CD4-positive, alpha-beta T cell treated with Interleukin-15 for 4 hours (primary cell): ENCODE measurements at places on chromosomes 3 and 15.

GRCh38 chr15:50049871-50050270 lies 69.2 kb downstream of the ATP8B4 start:
- no peak for DNase-seq

GRCh38 chr3:33544126-33544525 lies 103.9 kb upstream of the UBP1 start:
- no peak for DNase-seq

GRCh38 chr15:80154336-80154735 lies 1.5 kb downstream of the FAH start:
- DNase-seq, result no peak

GRCh38 chr15:63088533-63089245 lies 33.0 kb upstream of the LACTB start:
- no peak for DNase-seq

- peak; percentile 67 for DNase-seq
These were observed 4.6 kb downstream of the BCL6 start for GRCh38 chr3:187740421-187741399.

- no peak for DNase-seq
These were observed 213.0 kb downstream of the PTPRG start for GRCh38 chr3:61774279-61774890.
